A549 treated with Hydrocortisone at 1 μM for 4 hours (cell line): ENCODE measurements at places on chromosomes 6 and 20. TPM values are rescaled to one million over a fixed set of nuclear protein-coding genes. Genes with fewer than 3 reads are reported as not detected.

PCNA gene
- total RNA-seq: 372 to 392 TPM (median 384 TPM) in 5 replicates

LAMA5 gene
- total RNA-seq: 313 to 453 TPM (median 400 TPM) in 5 replicates

TCP11 gene
- total RNA-seq: not detected in 5 replicates

RCAN2 gene
- not detected in 5 replicates for total RNA-seq

SAPCD1 gene
- 2.6 to 4.9 TPM (median 3.2 TPM) in 5 replicates for total RNA-seq

CLVS2 gene
- total RNA-seq: 0.08 to 0.26 TPM (median 0.17 TPM) in 5 replicates

PNISR gene
- total RNA-seq: 18.5 to 28.8 TPM (median 26.7 TPM) in 5 replicates

KIF6 gene
- total RNA-seq: 0.07 to 0.22 TPM (median 0.17 TPM) in 5 replicates

COL12A1 gene
- total RNA-seq: 4.0 to 7.8 TPM (median 4.6 TPM) in 5 replicates

RAET1L gene
- 0.15 to 0.61 TPM (median 0.35 TPM) in 5 replicates for total RNA-seq

SAMD10 gene
- not detected in 5 replicates for total RNA-seq

C20orf204 gene
- total RNA-seq: 0.23 to 0.52 TPM (median 0.32 TPM) in 5 replicates

ZNF334 gene
- total RNA-seq: not detected in 5 replicates

RBM24 gene
- total RNA-seq: 6.1 to 7.7 TPM (median 6.4 TPM) in 5 replicates

ZBP1 gene
- not detected in 5 replicates for total RNA-seq

ATAT1 gene
- 4.8 to 6.8 TPM (median 5.9 TPM) in 5 replicates for total RNA-seq

SCRT2 gene
- total RNA-seq: 0.02 TPM in 1 of 5 replicates, not detected in the others

KCNK16 gene
- not detected in 5 replicates for total RNA-seq

SPINT4 gene
- total RNA-seq: not detected in 5 replicates

PNLDC1 gene
- 0.08 to 0.14 TPM in 2 of 5 replicates, not detected in the others for total RNA-seq

ELOVL4 gene
- 1.4 to 2.1 TPM (median 1.5 TPM) in 5 replicates for total RNA-seq

HTR1B gene
- total RNA-seq: 0.13 to 0.25 TPM (median 0.18 TPM) in 5 replicates

IL17A gene
- total RNA-seq: not detected in 5 replicates

DNAH8 gene
- not detected in 5 replicates for total RNA-seq

ACTL10 gene
- total RNA-seq: 0.06 TPM in 2 of 5 replicates, not detected in the others

HLA-C gene
- 46.3 to 55.2 TPM (median 49.3 TPM) in 5 replicates for total RNA-seq

UBE2V1 gene
- total RNA-seq: 102 to 135 TPM (median 107 TPM) in 5 replicates

CRIP3 gene
- 0.31 to 0.45 TPM (median 0.37 TPM) in 4 of 5 replicates, not detected in the other for total RNA-seq

DSTN gene
- 655 to 867 TPM (median 692 TPM) in 5 replicates for total RNA-seq

PPP1R14C gene
- 2.4 to 3.4 TPM (median 2.8 TPM) in 5 replicates for total RNA-seq

OOEP gene
- total RNA-seq: not detected in 5 replicates

BNIP5 gene
- 0.02 to 0.05 TPM (median 0.03 TPM) in 4 of 5 replicates, not detected in the other for total RNA-seq

NRSN1 gene
- not detected in 5 replicates for total RNA-seq

FHL5 gene
- total RNA-seq: not detected in 5 replicates

UBD gene
- total RNA-seq: 0.31 to 0.97 TPM (median 0.61 TPM) in 5 replicates

ZSCAN26 gene
- total RNA-seq: 3.8 to 5.2 TPM (median 5.0 TPM) in 5 replicates

VSTM2L gene
- total RNA-seq: 18.5 to 30.4 TPM (median 21.4 TPM) in 5 replicates

NOX3 gene
- total RNA-seq: not detected in 5 replicates

SLC16A10 gene
- total RNA-seq: 0.29 to 0.70 TPM (median 0.53 TPM) in 5 replicates
